A549 treated with Mapracorat at 1 μM for 4 hours (cell line): ENCODE measurements at places on chromosomes 7 and 10. TPM values are rescaled to one million over a fixed set of nuclear protein-coding genes. Genes with fewer than 3 reads are reported as not detected.

Gene EGR2
- 0.33 to 0.76 TPM (median 0.48 TPM) in 5 replicates for total RNA-seq

Gene SRRM3
- total RNA-seq, result 8.0 to 11.6 TPM (median 11.3 TPM) in 5 replicates

Gene APBB1IP
- total RNA-seq, result 5.4 to 6.9 TPM (median 6.2 TPM) in 5 replicates

Gene IKZF1
- total RNA-seq, result not detected in 5 replicates

Gene EPC1
- total RNA-seq, result 17.3 to 20.0 TPM (median 18.0 TPM) in 5 replicates

Gene CDHR1
- total RNA-seq, result 0.06 to 0.14 TPM (median 0.08 TPM) in 5 replicates

Gene CALD1
- 89.3 to 159 TPM (median 135 TPM) in 5 replicates for total RNA-seq

Gene LAMB4
- 0.08 to 0.38 TPM (median 0.14 TPM) in 5 replicates for total RNA-seq

Gene ALDH18A1
- total RNA-seq, result 44.3 to 47.3 TPM (median 46.5 TPM) in 5 replicates

Gene AKR1D1
- not detected in 5 replicates for total RNA-seq

Gene ANKRD61
- total RNA-seq, result 0.28 to 1.2 TPM (median 0.51 TPM) in 5 replicates
